Smooth muscle cell of the brain vasculature (primary cell): ENCODE measurements at places on chromosomes 4 and X.

DNA sequence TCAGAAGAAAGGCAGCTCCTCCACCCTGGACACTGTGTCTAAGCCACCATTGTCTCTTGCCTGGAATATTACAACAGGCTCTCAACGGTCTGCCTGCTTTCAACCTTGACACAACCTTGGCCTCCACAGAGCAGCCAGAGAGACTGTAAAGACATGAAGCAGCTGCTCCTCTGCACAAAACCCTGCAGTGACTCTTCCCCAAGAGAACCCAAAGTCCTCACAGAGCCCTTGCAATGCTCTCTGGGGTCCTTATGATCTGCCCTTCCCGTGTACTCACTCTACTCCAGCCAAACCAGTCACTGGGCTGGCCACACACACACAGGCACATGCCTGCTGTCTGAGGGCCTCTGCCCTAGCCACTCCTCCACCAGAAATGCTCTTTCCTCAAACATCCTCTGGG, 75.9 kb upstream of the CPEB2 start:
- DNase-seq = no peak

DNA sequence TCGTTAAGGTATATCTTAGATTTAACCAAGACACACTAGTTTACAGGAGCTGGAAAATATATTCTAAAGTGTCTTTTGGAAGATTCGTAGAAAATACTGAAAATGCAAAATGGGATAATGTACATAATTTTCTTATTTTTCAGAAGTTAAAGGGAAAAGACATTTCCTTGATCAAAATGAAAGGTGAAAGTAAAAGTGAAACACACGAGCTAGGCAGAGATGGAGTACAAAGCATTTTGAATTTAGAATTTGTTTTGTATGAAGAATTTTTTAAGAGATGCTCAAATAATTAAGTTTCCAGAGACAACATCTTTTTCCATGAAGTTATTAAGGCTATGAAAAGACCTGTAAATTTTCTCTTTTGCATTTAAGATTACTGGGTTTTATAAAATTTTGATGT, 2192.6 kb upstream of the AGA start:
- no peak for DNase-seq

DNA sequence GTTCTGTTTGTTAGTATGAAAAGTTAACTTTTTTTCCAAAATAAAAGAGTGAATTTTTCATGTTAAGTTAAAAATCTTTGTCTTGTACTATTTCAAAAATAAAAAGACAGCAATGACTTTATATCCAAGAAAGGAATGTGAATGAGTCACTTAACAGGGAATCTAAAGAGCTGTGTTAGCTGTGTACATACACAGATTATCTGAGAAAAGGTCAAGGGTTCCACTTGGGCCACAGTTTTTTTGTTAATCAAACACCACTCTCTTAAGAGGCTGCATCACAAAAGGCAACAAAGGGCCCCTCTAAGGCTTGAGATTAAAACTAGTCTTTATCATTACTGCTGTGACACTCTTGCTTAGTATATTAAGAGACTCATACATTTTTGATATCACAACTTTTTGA, 82.1 kb downstream of the FIP1L1 start:
- DNase-seq = no peak

DNA sequence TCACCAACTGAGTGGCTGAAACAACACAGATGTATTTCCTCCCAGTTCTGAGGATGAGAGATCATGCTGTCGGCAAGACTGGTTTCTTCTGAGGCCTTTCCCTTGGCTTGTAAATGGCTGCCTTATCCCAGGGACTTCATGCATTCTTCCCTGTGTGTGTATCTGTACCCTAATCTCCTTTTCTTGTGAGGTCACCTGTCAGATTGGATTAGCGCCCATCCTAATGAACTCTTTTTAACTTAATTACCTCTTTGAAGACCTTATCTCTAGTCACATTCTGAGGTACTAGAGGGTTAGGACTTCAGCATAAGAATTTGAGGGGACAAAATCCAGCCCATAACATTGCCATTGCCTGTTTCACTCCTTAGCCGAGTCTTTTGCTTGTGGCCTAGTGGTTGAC, 59.5 kb upstream of the TMEM150C start:
- DNase-seq = no peak

DNA sequence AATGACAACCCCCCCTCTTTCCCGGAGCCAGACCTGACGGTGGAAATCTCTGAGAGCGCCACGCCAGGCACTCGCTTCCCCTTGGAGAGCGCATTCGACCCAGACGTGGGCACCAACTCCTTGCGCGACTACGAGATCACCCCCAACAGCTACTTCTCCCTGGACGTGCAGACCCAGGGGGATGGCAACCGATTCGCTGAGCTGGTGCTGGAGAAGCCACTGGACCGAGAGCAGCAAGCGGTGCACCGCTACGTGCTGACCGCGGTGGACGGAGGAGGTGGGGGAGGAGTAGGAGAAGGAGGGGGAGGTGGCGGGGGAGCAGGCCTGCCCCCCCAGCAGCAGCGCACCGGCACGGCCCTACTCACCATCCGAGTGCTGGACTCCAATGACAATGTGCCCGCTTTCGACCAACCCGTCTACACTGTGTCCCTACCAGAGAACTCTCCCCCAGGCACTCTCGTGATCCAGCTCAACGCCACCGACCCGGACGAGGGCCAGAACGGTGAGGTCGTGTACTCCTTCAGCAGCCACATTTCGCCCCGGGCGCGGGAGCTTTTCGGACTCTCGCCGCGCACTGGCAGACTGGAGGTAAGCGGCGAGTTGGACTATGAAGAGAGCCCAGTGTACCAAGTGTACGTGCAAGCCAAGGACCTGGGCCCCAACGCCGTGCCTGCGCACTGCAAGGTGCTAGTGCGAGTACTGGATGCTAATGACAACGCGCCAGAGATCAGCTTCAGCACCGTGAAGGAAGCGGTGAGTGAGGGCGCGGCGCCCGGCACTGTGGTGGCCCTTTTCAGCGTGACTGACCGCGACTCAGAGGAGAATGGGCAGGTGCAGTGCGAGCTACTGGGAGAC, 1.6 kb downstream of the PCDH10 start:
- no peak for DNase-seq

DNA sequence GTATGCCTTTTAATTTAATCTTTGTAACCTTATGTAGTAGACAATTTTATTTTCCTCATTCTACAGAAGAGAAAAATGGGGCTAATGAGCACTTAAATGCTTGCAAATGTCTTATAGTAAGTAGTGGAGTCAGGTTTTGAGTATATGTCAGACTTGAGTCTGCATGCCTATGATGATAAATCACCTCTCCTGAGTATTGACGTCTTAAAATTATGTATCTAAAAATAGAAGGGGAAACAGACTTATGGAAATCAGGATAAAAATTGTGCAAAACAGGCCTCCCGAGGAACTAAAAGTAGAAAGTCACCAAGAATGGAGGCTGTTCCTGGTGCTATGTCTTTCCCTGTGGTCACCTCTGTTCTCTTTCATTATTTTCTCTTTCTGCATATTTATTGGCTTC, 92.7 kb downstream of the STIM2 start:
- no peak for DNase-seq

DNA sequence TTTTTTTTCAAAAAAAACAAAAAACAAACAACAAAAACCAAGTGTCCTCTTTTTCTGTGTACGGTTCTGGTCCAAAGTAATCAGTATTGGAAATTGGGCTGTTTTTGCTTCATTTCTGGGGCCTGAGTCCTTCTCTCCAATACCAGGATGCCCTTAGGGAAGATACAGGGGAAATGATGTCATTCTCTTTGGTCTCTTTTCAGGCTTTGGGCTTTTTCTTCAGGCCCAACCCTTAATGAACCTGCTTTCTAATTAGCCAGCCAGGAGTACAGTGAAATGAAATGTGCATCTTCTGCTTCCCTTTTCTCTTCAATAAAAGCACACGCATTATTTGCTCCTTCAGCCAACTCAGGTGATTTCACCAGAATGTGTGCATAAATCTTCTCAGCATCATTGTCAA, 52.6 kb upstream of the RBPJ start:
- DNase-seq = no peak

- no peak for DNase-seq
Measured at GRCh38 chrX:13022926-13023325, 21.5 kb downstream of the FAM9C start.

DNA sequence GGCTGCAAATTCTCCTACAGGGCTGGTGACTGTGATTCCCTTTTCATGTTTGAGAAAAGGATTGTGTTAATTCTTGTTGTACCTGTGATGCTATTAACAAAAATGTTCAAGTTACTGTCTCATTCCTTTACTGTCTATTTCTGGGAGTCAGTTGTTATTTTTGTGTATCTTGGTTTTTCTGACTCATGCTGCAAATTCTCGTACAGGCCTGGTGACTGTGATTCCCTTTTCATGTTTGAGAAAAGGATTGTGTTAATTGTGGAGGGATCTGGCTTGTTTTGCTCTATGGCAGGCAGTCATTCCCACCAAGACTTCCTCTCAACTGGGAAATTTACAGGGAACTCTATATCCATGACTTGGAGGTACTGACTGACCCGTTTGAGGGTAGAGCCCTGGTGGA, 693.4 kb upstream of the INTU start:
- DNase-seq = no peak

GRCh38 chr4:185167234-185167633, 24.2 kb downstream of the SLC25A4 start:
- no peak for DNase-seq

GRCh38 chrX:37745354-37745753, 34.5 kb upstream of the CYBB start:
- DNase-seq = peak; percentile 31

- DNase-seq = no peak
Measured at GRCh38 chr4:3598695-3599227, 66.5 kb upstream of the LRPAP1 start.

DNA sequence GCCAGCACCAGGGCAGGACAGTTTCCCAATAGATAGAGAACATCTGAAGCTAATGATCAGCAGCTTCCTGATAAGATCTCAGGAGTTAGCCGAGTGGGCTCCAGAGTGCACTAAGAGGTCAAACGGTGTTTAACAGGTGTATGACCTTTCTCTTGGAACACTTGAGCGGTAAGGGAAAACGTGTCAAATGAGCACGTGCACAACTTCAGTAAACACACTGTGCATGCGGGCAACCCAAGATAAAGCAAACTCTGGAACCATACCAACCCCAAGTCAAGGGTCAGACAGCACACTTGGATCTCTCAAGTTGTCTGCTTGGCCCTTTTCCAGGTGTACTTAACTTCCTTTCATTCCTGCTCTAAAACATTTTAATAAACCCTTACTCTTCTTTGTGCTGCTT, 1941.5 kb upstream of the PCDH10 start:
- no peak for DNase-seq

GRCh38 chr4:77036206-77036605, 39.6 kb downstream of the CCNI start:
- no peak for DNase-seq

GRCh38 chr4:153223930-153224329, 19.7 kb downstream of the TRIM2 start:
- no peak for DNase-seq

DNA sequence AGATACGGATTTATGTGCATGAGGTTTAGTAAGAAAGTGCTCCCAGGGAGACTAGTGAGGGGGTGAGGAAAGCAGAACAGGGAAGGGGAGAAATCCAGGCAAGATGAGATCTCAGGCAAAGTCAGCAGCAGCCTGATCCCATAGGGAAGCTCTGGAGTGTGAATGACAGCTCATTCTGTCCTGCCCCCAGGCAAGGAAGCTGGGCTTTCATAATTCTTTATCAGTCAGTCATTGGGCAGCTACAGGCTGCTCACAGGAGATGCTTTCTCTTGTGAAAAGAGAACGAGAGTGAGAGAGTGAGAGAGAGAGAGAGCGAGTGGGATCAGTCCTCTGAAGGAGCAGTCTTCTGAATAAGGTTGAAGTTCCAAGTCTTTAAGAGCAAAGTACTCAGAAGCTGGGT, 48.1 kb downstream of the SRPX start:
- DNase-seq = no peak

DNA sequence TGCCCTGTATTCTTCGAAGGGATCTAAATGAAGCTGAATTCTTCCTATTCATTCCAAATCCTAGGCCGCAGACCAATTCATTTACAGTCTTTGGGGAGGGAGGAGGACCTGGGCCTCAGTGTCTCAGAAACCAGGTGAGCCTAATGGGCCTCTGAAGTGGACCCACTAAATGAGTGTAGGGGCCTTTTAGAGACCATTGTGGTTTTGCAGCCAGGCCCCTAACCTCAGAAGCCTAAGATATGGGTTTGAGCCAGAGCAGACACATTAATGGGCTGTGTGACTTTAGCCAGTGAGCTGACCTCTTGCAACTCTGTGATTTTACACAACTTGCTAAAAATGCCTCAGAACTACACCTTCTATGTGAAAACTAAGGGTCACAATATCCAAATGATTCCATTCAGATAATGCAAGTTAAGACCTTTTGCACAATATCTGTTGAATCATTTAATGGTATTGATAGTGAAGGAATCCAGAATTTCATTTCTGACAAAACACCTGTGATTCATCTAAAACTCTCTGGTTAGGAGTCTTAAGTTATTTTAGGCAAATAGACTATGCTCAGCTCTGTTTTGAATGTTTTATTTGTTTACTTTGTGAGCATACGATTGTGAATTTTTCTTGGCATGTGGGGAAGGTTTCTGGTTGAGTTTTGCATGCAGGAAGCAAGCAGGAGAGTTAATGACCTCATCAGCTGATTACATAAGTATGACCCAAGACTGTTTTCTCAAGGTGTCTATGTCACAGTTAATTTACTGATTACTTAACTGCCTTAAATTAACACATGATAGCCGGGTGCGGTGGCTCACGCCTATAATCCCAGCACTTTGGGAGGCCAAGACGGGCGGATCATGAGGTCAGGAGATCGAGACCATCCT, 75.0 kb downstream of the EVC start:
- DNase-seq = no peak

DNA sequence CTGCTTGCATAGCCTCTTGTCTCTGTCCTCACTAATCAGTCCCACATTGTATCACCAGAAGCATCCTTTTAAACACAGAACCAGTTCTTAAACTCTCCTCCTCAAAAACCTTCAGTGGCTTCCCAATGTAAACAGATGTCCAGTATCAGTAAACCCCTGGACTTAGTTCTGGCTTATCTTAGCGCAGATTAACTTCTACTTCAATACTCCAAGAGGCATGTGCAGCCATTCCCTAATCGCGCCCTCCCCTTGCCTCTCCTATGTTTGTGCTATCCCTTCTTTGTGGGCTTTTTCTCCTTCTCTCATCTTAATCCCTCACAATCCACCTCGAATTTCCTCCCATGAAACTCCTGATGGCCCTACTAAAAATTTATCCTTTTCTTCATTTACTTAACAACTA, 193.8 kb downstream of the FBXO8 start:
- DNase-seq = no peak

GRCh38 chrX:19629541-19629940, 114.2 kb upstream of the MAP3K15 start:
- no peak for DNase-seq

GRCh38 chr4:2950221-2950989, 12.8 kb downstream of the NOP14 start:
- no peak for DNase-seq

GRCh38 chrX:132858018-132858417, 100.4 kb downstream of the HS6ST2 start:
- no peak for DNase-seq
